ENCODE measurements at places on chromosomes 16 and 17.

- DNase-seq: no peak
Observed at GRCh38 chr17:53273126-53273525, 549.6 kb upstream of the KIF2B start.

DNA sequence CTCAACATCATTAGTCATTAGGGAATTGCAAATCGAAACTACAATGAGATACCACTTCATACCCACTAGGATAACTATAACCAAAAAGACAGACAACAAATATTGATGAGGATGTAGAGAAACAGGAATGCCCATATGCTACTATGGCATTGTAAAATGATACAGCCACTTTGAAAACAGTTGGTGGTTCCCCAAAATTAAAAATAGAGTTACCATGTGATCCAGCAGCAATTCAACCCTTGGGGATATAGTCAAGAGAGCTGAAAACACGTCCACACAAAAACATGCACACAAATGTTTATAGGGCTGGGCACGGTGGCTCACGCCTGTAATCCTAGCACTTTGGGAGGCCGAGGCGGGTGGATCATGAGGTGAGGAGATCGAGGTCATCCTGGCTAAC, 10.0 kb upstream of the PECAM1 start:
- DNase-seq: no peak

GRCh38 chr16:86378128-86378527, 132.2 kb upstream of the FOXF1 start:
- no peak for DNase-seq

- no peak for DNase-seq
Observed at GRCh38 chr16:16099320-16099719, 124.0 kb downstream of the ABCC6 start.

DNA sequence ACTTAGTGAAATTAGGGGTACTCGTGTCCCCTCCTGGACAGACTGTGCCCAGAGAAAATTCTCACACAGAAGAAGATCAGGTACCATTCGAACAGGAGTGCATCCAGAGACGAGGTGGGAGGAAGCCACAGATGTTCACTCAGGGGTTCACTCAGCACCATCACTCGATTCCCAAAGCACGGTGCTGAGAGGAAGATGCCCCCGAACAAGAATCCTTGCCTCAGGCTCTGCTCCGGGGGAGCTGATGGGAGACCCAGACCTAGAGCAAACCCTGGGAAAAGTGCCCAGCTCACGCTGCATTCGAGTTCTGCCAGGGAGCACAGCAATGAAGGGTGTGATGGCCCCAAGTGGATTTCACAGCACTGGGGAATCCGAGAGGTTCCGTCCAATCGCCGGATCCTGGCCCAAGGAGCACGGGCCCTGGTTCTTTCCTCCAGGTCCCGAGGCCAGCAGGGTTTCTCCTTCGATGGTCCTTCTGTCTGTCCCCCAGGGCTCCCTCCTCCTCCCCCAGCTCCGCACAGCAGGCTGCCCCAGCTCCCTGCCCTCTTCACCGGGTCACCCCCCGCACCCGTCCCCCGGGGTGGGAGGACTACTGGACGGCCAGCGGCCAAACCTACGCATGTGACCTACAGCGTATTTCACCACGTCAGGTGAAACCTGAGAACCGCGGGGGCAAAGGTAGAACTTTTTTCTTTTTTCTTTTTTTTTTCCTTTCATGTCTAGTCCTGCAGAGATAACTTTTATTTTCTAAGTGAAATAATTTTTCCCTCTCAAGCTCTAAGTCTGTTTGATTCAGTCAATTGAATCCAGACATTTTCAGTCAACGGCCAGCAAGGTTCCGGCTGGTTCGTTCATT, 10.2 kb upstream of the UBE2I start:
- no peak for DNase-seq

GRCh38 chr16:77353587-77354263, 81.1 kb downstream of the ADAMTS18 start:
- no peak for DNase-seq

DNA sequence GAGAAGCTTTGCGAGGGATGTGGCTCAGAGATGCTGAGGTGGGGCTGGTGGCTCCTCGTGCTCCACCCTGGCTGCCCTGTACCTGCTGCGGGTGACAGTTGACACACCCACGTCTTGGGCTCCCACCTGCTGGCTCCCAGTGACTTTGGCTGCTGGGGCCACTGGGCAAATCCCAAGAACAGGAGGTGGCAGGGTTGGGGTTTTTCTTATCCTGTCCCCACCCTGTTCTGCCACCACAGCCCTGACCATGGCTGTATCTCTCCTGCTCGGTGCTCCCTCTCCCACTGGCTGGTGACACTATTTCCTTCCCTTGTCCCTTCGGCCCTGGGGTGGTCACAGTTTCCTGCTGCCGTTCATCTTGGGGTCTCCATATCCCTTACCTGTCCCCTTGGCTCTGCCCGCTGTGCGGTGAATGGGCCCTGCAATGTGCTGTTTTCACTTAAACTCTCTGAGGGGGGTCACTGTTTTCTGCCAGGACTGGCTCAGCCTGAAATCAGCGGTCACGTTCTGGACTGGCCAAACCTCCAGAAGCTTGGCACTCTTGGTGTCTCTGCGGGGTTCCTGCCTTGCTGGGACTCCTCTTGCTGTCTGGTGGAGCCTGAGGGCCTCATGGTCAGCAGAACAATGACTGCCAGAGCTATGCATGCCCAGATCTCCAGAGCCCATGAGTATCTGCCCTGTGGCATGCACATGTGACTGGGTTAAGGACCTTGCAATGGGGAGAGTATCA, 144.2 kb downstream of the IRF8 start:
- DNase-seq: no peak

- DNase-seq: no peak
Observed at GRCh38 chr17:3750926-3751325, 27.2 kb downstream of the HASPIN start.

GRCh38 chr16:8530752-8531384, 59.4 kb downstream of the TMEM114 start:
- no peak for DNase-seq

- no peak for DNase-seq
Observed at GRCh38 chr17:15273141-15273793, 8.1 kb upstream of the PMP22 start.

GRCh38 chr16:75341564-75342307, 90.3 kb upstream of the BCAR1 start:
- no peak for DNase-seq

- DNase-seq: no peak
Observed at GRCh38 chr17:62628831-62629555, 1.5 kb downstream of the MRC2 start.

DNA sequence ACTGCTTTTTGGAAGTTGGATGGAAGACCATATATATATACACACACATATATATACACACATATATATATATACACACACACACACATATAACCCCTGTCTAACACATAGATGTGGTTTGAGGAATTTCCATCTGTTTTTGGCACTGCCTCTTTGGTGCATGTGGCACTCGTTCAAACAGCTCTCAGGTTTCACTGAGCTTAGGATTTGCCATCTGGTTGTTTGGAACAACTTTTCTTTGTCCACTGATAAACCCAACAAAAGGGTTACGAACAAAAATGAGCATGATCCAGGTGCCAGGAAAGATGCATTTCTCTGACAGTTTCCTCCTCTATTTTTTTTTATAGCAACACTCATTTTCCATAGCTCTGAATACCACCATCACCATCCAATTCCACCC, 14.6 kb upstream of the KCNJ16 start:
- no peak for DNase-seq

DNA sequence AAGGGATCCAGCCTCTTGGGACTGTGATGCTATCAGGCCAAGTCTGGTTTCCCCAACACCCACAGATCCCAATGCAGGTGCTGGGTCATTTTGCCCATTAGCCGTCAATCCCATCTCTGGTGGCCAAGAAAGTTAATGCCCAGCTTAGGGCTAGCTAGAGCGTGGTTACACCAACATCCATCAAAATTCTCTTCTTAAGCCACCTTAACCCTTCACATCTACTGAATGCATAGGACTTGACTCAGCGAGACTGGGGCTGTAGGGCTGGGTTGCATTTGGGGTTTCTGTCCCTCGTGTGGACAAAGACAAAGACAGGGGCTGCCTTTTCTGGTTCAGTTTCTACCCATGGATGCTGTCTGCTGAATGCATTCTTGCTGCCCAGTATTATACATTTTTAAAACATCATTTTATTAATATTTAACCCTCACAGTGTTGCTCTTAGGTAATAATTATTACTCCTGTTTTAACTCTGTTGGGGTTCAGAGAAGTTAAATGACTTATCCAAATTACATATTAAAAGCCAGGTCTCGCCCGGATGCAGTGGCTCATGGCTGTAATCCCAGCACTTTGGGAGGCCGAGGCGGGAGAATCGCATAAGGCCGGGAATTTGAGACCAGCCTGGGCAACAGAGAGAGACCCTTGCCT, 141.1 kb upstream of the NOL11 start:
- no peak for DNase-seq

GRCh38 chr16:13906168-13907089, 13.5 kb upstream of the ERCC4 start:
- no peak for DNase-seq

DNA sequence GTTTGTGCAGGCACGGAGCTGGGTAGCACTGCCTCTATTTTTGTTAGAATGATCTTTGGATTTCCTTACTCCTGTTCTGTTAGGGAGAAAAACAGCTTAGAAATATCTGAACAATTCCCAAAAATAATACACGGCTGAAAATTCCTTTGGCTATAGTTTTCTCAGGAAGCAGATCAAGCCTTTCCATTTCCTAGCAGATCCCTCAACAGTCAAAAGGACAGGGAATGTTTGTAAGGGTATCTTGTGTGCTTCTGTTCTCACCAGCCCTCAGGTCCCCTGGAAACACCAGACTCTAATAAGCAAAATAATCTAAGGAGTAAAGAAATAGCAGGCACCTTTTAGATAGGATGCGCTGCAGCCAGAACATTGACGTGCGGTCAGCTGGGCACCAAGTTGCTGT, 30.5 kb upstream of the WSB1 start:
- no peak for DNase-seq

GRCh38 chr16:55471448-55472097, 7.4 kb upstream of the MMP2 start:
- DNase-seq: no peak

Measured in stimulated activated CD4-positive, alpha-beta T cell treated with anti-CD3 and anti-CD28 coated beads, Interleukin-15, amount 100 ng/mL, for 1 hour (primary cell).